ENCODE measurements at places on chromosomes 6 and 20.

DNA sequence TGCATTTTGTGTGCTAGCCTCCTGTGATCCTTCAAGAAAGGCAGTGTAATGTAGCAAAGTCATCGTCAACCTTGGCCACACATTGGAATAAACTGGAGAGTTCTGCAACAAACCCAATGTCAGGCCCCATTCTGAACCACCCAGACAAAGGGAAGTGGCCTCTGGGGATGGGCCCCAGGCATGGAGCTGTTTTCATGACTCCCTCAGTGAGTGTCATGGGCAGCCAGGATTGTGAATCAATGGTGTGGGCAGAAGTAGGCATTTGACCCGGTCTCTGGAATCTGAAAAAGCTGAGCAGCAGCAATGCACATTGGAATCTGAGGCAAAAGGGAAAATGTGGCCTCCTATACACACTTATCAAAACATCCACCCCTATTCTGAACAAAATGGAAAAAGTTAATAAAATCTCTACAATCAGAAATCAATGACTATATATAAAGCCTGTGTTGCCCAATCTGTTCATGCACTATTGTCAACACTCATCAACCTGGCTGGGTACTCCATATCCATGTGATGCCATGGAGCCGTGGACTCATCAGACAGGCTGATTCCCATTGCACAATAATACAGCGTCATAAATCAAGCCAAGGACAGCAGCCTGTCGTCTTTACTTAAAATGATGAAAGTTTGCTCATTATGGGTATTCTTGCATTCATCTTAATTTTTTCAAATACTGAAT, 134.9 kb upstream of the STMND1 start:
- DNase-seq: no peak

GRCh38 chr6:144181639-144182038, 31.3 kb downstream of the STX11 start:
- no peak for DNase-seq

DNA sequence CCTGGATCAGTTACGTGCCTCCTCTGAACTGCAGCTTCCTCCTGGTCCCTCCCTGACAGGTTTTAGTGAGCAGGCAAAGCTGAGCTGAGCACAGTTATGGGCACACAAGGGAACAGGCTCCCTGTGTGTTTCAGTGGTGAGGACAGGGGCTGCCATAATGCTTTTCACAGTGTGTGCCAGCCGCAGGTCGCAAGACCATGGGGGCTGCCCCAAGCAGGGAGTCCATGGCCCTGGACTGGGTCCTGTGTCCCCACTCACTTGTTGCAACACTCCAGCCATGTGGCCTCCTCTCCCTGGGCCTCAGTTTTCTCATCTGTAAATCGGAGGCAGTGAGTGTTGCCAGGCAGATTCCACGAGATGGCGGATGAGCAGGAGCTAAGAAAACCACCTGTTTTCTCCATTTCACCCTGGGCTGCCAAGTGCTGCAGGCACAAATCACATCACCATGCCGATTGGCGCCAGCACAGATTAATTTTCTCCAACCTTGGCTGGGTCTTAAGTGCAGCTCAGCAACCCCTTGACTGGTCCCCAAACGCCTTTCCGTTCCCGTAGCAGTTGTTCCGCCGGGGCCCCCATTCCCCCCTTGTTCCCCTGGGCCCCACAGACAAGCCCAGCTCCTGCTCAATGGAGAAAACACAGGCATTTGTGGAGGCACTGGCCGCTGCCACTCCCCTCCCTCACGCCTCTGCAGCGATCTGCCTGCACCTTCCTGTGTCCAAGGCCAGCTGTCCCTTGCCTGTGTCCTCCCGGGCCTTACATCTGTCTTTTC, 57.1 kb upstream of the NNAT start:
- no peak for DNase-seq

DNA sequence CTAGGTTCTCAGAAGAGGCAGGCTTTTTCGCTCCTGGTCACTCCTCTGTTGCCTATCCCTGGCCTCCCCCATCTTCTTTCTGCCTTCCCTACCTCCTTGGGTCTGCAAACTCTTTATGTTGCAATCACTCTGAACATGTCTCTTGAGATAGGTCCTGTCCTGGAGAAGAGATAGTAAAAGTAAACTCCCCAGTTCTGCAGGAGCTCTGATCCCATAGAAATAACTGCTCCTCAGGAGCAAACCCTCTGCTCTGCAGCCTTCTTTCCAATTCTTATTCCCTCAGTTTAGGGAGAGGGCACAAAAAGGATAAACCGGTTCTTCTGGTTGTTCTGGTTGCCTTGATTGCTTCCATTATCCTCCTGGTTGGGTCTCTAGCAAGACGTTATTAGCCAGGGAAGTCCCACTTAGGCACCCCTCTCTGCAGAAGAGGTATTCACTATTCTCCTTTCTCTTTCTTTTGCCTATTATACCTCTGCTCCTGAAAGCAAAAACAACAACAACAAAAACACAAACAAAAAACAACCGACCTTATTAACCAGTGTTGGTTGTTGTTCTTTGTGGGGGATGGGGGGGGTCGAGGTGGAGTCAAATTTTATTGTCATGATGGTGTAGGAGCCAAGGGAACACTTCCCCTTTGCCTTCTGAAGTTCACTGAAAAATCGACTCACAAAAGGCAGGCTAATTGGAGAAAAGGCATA, 973 bp downstream of the TRIM38 start:
- no peak for DNase-seq

- no peak for DNase-seq
Measured at GRCh38 chr6:132140189-132140588, 189.0 kb upstream of the CCN2 start.

GRCh38 chr6:42745083-42745639, 742 bp downstream of the TBCC start:
- DNase-seq: no peak

- no peak for DNase-seq
Measured at GRCh38 chr20:3084283-3084985, at the start of gene AVP. AVP (minus strand) TSS chr20:3084724; CDS start chr20:3084674, 50 bp downstream.

DNA sequence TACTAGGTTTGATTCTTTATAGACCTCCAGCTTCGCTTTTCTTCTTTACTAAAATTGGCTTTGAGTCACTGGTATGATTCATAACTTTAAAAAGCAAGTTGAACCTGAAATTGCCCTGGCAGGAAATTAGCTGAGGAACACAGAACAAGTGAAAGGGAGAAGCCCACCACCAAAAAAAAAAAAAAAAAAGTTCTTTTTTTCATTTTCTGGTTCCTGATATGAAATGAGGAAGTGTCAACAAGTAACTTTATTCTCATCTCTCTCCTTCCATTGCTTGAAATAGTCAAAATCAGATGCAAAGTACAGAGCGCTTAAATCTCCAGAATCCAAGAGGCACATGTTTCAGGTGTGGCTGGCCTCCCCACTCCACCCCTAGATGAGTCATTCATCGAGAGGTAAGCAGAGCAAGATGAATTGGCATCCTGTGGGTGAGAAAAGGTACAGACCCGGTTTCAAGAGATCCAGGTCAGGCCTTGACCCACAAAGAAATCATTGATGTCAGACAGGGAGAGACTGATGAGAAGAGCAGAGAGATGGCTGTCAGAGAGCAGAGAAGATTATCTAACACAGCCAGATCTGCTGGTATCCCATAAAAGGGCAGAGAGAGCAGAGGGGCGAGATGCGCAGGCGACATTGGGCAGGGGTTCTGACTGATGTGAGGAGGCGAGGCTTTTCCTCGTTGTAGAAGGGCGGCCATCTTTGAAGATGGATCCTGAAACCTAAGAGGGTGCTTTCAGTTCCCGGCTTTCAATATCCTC, 54.8 kb upstream of the MBOAT1 start:
- no peak for DNase-seq

- DNase-seq: no peak
Measured at GRCh38 chr6:170034294-170034693, 256.6 kb downstream of the DLL1 start.

GRCh38 chr6:53192682-53193188, 44.1 kb upstream of the GCM1 start:
- DNase-seq: no peak

GRCh38 chr20:59724457-59725366, 120.4 kb downstream of the PHACTR3 start:
- no peak for DNase-seq

- DNase-seq: no peak
Measured at GRCh38 chr6:37705239-37706051, 7.8 kb upstream of the MDGA1 start.

GRCh38 chr6:154956771-154957522, 38.2 kb upstream of the TIAM2 start:
- DNase-seq: no peak

DNA sequence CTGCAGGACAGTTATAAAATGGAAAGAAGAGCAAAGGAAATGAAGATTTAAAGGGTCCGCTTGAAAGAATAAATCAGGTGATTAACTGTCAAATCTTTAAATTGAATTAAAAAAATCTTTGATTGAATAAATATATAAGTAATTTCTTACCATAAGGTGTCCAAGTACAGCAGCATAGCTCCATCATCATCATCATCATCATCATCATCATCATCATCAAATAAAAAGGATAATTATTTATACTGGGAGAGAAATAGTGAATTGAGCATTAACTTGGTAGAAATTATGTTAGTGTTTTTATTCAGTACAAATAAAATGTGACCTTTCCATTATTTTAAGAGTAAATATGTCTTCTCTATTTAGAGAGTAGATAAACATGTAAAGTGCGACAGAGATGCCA, 745.6 kb upstream of the MARCKS start:
- no peak for DNase-seq

DNA sequence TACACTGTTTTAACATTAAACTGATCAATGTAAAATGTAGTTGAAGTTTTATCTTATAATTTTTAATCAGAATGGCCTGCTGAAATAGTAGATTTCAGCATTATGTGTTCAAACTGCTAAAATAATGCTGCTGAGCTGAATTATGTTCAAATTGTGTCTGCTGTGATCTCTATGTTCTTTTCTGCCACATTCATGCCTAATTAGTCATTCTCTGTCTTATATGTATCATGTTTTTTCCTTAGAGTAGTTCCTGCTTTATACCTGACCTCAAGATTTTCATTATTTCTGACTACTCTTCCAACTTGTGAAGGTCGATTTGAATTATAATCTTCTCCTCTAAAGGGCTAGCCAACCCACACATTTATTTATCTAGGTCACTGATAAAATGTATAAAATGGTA, 476.7 kb upstream of the EPHA7 start:
- DNase-seq: no peak

DNA sequence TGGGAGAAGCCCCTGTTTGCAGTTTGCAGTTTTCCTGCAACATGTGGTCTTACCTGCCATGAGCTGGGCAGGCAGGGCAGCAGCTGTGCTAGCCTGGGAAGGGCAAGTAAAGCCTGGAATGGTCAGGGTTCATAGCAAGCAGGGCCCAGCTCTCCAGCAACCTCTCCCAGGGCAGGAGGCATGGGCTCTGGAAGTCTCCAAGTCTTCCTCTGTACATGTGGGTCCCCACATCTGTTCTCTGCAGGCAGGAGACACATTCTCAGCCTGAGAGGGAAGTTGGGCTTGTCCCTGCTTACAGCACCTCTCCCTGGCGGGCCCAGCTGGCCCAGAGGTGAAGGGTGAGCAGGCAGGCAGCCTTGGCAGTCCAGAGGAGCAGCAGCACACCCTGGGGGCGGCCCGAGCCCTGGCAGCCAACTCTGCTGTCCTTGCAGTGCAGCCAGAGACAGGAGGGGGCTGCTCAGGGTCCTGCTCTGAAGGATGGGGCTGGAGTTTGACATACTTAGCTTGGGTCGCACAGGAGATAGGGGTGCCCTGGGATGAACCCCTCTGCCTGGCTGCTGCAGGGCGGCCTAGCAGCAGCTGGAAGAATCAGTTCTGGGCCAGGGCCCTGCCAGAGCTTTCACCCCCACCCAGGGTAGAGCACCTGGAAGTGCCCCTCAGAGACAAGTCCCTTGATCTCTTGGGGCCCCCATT, 176.0 kb downstream of the MRPL14 start:
- DNase-seq: no peak

GRCh38 chr6:56551409-56552120, 91.1 kb downstream of the DST start:
- DNase-seq: no peak

DNA sequence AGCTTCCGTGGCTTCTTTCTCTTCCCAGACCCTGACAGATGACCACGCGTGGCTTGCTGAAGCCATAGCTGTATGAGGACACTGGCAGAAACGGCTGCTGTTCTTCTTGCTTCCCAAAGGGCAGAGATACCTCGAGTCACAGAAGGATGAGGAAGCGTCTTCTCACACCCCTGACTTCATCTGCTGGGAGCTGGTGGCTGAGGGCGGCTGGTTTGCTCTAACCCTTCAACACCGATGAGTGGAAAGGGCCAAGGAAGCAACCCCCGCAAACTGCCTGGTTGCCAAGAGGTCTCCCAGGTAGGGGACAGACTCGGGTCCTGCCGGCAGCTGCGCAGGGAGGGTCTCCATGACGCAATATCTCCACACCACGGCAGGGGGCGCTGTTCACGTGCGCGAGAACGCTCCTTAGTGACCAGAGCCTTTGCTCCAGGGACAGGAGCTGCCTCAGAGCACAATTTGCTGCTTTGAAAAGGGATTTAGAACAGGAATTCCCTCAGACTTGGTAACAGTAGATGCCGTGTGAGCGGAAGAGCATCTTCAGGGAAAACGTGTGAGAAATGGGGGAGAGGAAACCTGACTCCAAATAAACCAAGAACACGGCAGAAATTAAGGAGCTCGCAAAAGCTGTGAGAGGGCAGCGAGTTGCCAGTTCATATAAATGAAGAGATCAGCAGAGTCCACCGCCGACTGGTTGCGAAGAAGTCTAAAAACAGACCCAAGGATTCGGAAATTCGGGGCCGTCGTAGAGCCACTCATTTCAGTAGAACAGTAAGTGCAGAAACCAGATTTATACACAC, 80.2 kb downstream of the ERMARD start:
- peak; percentile 9 for DNase-seq

GRCh38 chr6:135412761-135413160, 84.8 kb downstream of the AHI1 start:
- no peak for DNase-seq

DNA sequence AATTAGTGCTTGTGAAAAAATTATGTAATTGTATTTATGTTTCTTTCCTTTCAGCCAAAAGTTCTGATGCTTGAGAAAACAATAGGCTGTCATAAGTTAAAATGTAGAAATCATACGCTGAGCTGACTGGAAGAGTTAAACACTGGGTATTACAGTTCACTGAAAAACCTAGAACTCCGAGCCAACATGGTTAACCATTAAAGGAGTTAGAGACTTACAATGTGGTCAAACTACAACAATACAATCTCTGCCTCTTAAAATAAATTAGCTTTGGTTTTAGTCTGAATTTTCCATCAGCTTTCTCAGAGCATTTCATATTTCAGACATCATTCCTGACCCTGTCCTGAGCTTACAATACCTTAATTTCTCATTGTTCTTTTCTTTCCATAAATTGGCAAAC, 91.0 kb downstream of the COL12A1 start:
- no peak for DNase-seq

DNA sequence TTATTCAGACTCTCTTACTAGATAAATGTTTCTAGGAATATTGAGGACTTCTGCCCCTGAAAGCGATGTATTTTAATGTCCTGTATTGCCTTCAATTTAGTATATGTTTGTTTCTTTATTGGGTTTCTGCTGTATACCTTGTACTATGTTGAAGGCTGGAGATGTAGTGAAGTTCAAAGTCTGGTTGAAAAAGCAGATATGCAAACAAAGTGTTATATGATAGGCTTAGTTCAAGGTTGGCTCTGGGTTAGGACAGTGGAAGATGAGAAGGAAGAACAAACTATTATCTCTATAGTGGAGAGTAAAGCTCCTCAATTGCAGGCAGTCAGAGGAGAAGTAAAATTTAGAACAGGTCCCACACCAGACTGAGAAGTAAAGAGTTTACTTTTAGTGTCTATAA, 36.3 kb upstream of the ADGRG6 start:
- DNase-seq: no peak
